ENCODE measurements at places on chromosomes 6 and 20. TPM values are rescaled to one million over a fixed set of nuclear protein-coding genes. Genes with fewer than 3 reads are reported as not detected.

- no peak for DNase-seq
Observed at GRCh38 chr6:2881423-2881822, 21.7 kb downstream of the SERPINB9 start.

GRCh38 chr6:150312395-150312794 lies 56.4 kb upstream of the IYD start:
- no peak for DNase-seq

DNA sequence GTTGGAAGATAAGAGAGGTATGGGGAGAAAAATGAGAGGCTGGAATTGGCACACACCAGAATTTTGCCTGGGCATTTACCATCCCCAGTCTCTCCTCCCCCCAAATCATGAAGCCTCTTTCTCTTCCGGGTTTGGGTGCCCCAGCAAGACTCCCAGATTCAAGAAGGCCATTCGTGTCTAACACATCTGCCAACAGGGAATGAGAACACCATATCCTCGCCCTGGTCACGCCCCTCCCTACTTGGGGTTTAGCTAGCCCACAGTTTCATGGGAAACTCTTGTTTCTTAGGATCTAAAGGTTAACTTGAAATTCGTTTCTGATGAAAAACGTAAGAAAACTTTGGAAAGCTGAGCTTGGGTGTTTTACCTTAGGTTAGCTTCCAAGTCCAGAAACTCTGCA lies 105.5 kb upstream of the TMEM170B start:
- no peak for DNase-seq

DNA sequence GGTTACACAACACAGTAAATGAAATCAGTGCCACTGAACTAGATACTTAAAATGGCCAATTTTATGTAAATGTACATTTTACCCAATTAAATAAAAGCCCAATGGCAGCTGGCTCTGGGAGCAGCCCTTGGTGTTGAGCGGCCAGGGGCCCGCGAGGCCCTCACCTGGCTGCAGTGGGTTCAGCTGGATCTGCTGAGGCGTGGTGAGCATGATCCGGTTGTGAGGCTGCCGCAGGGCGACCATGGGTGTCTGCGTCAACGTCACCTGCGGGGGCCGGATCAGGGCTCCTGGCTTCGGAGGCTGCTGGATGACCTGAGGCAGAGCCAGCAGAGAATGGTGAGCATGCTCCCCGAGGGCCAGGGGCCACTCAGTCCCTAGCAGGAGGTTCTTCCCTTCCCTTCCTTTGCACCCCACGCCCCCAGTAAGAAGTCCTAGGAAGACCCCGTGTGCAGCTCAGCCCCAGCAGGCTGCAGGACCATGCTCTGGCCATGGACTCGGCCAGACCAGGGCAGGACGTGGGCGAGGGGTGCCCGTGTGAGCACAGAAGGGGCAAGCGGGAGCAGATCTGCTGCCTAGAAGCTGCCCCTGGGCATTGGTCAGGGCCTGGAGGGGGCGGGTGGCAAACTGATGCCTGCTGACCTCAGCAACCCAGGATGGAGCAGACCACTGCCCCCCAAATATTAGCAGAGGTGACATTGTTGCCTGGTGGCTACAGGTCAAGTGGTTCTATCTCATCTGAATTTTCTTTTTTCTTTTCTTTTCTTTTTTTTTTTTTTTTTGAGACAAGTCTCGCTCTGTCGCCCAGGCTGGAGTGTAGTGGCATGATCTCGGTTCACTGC lies 61.9 kb downstream of the TAF4 start:
- DNase-seq, result no peak

ZDHHC14 gene
- total RNA-seq, result 7.8 TPM

GRCh38 chr6:152086223-152086873 lies 278.9 kb downstream of the ESR1 start:
- DNase-seq, result no peak

- no peak for DNase-seq
Observed at GRCh38 chr6:80186082-80186481, 79.6 kb downstream of the BCKDHB start.

DNA sequence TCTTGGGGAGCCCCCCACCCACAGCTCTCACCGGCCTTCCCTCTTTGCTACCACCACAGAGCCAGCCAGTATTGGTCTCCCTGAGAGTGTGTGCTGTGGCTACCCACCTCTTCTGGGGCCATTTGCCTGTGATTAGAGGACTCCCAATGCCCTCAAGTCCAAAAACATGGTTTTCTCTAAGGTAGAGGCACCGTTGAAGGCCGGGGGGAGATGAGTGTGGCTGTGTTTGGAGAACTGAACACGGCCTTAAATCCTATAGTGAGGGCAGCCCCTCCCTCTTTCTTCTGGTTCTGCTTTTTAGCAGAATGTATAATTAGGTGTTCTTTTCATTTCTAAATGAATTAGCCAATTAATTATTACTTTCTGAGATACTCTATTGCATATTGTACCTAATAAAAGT lies 2.5 kb downstream of the CCR6 start:
- no peak for DNase-seq

DNA sequence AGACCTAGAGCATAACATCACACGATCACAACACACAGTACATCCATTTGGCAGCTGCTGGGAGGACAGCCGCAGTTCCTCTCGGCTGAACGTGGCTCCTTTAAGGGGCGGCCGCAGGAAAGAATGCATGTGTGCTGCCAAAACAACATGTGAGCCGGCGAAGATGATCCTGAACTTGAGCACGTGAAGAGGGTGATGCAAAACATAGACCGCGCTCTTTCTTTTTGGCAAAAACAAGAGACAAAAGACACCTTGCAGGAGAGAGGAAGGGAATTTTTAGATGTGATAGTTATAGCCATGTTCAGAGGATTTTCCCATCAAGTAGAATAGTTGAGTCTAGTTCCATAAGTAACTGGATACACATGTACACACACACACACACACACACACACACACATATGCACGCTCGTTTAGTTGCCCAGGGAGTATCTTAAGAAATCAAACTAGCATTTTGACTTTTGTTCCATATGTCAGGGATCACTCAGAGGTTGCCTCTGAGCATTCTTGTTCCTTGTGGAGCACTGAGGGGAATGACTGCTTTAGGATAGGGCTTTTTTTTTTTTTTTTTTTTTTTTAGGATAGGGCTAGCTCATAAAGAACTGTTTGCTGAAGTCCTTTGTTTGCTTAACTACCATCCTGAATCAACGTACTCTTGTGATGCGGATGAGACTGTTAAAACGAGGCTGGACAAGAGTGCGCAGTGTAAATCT lies 21.7 kb upstream of the RANBP9 start:
- no peak for DNase-seq

TRDN gene
- not detected for total RNA-seq

DNA sequence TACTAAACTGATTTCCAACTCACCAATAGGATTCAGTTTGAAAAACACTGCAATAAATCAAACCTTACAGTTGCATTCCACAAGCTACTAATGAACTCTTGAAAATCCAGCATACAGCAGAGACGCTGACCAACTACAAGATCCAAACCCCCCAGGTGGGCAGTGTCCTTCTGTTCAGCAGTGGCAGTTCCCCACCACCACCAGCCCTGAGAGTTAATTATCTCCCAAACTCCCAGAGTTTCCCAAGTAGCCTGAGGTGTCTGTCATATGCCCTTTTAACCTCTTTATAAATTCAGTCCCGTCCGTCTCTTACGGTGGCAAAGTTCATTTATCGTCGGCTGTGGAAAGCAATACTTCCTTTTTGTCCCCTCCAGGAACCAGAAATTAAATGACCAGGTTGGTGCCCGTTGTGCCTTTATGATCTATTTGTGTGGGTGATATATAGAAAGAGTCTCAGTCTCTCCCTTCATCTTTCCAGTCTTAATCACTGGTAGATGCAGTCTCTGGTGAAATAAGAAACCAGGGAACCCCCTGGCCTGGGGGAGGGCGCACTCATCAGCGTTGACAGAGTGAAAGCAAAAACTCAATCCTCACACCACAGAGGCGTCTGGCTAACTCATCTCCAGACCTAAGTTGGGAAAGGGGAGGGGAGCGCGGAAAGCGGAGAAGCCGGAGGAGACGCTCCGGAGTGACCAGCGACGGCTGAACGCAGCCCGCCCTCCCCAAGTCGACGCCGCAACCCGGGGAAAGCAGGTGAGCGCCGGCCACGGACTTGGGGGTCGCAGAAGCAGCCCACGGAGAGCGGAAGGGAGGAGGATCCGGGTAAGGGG lies 717 bp downstream of the MRPL14 start:
- no peak for DNase-seq

DNA sequence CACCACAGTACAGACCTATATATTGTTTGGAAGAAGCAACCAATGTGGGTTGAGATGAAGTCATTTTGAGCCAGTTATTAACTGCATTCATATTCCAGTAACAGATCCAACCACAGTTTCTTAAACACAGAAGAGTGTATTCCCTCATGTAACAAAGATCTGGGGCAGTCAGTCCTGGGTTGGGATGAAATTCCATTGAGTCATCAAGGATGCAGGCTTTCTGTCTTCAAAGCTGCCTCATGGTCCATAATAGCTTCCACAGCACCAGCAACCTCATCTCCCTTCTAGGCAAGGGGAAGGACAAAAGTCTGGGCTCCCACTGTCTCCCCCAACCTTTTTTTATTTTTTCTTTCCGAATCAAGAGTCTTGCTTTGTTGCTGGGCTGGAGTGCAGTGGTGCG lies 2.9 kb upstream of the SOD2 start:
- DNase-seq, result no peak

DNA sequence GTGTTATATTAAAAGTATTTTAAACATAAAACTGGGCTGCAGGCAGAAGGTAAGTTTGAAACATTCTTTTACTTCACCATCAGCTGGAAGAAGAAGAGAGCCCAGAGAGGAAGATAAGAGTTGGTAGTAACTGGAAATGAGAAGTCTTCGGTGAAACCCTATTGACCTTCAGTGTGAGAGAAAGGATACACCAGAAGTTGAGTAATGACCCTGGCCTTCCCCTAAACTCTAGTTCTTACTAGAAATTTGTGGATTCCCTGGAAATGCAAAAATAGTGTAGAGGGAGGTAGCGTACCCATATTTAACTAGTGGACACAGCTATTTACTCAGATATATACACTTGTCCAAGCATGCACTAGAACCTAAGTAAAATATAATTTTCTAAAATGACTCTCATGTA lies 8.0 kb upstream of the EPM2A start:
- no peak for DNase-seq

GRCh38 chr6:138007014-138007472 lies 100.2 kb downstream of the PERP start:
- peak; percentile 58 for DNase-seq

- DNase-seq, result no peak
Observed at GRCh38 chr20:4193069-4193452, 177.7 kb upstream of the RNF24 start.
